ENCODE measurements at places on chromosomes 5 and 9.

GRCh38 chr5:33479311-33479710, 38.5 kb downstream of the TARS1 start:
- no peak for DNase-seq

DNA sequence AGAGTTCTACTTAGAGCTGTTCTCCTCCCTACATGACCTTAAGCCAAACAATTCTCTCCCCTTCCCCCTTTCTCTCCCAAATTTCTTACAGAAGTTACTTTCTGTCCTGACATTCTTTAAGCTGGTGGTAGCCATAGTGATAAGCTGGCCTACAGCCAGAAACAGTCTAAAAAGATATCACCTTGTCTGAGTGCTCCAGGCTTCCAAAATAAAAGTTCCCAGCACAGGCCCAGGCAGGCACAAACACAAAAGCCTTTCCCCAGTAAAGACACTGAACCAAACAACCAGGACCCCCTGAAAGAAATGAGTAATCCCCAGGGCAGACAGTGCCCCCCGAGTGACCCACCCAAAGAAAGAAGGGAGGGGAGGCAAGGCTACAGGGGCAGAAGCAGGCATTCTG, 19.2 kb downstream of the SIL1 start:
- DNase-seq = no peak

DNA sequence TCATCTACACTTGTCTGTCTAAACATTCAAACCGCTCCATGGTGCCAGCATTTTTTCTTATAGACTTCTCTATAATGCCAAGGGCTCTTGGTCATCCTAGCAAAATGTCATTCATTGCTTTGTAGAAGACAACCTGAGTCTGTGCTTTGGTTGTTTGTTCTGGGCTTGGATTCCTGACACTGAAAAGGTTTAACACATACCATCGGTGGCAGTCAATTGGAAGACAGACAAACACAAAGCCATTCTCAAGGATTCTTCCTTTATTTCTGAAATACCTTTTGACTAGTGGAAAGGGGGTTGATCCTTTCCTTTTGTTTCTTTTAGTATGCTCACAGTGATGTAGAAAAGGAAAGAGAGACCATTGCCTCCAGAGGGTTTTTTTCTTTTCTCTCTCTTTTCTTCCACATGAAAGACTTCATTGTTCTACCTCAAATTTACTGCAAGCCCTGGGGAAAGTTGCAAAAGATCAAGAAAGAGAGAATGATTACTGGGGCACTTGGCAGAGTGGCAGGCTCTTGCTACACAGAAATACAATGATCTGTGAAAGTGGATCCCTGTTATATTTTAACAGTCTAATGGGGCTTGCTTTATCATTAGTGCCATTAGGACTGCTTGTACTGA, 66.4 kb upstream of the TMC1 start:
- DNase-seq = no peak

DNA sequence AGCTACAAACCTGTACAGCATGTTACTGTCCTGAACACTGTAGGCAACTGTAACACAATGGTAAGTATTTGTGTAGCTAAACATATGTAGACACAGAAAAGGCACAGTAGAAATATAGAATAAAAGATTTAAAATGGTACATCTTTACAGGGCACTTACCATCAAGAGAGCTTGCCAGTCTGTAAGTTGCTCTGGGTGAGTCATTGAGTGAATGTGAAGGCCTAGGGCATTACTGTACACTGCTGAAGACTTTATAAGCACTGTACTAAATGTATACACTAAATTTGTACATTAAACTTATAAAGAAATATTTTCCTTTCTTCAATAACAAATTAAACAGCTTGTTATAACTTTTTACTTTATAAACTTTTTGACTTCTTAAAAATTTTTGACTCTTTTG, 20.5 kb downstream of the ADRB2 start:
- DNase-seq = no peak

GRCh38 chr5:6682239-6682638, 31.0 kb upstream of the TENT4A start:
- DNase-seq = no peak

- no peak for DNase-seq
Observed at GRCh38 chr9:134993416-134993815, 75.7 kb upstream of the FCN1 start.

DNA sequence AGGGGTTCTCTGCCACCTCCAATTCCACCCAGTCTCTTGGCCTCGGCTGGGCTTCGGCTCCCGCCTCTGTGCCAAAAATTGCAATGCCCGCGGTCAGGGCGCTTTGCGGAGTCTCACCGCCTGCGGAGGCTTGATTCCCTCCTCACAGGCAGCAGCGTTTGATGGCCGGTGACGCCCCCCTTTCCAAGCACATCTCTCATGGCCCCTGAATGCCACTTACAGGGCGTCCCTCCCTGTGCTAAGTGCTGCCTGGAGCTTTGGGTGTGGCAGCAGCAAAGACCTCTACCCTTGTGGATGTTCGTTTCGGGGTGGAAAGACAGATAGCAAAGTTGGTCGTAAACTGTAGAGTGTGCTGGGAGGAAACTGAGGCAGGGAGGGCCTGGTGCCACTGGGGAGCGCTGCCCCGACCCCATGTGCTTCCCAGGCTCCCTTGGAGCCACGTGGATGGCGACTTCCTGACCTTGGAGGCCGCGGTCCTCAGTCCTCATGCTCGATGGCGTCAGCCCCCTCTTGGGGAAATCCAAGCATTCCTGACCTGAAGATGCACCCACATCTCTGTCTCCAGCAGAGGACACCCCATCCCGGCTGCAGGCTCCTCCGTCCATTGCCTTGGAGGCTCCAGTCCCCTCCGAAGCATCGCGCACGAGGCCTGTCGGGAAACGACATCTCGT, 249.2 kb upstream of the IRX4 start:
- no peak for DNase-seq

GRCh38 chr9:83920469-83920926, 734 bp downstream of the KIF27 start:
- no peak for DNase-seq

DNA sequence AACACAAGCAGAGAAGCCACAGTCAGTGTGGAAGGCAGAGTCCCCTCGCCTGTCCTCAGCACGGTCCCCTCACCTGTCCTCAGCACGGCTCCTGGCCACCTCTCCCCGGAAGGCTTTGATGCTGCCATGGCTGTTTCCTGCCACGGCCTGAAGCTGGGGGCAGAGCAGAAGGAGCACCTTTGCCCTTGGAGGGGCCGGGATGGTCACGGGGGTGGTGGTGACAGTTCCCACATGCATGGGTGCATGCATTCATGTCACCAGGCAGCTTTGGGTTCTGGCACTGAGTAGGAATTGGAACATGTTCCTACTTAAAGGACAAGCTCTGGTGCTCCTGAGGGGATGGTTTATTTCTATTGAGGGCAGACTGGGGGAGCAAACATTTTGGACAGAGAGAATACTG, 57.8 kb upstream of the PHYKPL start:
- no peak for DNase-seq

DNA sequence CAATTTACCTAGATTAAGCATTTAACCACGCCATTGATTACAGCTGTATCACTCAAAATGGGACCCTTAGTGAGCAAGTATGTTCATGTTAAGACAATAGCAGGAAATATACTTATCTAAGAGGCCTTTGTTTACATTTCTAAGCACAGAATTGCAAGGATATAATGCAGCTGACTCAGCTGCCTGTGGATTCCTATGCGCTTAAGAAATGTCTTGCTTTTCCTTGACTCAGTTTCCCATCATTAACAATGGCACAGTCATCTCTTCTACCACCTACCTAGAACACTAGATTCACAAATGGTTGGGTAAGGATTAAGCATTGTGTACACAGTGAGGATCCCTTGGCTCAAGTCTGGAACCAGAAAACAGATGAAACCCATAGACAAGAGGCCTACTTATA, 163.8 kb downstream of the TSSK1B start:
- no peak for DNase-seq

DNA sequence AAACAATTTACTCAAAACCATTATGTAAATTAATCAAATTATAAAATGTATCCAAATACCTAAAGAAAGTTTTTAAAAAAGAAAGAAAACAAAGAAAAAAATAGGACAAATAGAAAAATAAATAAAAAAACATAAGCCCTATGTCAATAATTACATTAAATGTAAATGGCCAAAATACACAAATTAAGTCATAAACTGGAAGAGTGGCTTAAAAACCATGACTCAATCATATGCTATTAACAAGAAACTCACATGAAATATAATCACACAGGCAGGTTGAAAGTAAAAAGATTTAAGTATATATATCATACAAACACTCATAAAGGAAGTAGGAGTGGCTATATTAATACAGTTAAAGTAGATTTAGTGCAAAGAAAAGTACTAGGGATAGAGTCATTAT, 95.3 kb downstream of the PRELID2 start:
- DNase-seq = no peak

DNA sequence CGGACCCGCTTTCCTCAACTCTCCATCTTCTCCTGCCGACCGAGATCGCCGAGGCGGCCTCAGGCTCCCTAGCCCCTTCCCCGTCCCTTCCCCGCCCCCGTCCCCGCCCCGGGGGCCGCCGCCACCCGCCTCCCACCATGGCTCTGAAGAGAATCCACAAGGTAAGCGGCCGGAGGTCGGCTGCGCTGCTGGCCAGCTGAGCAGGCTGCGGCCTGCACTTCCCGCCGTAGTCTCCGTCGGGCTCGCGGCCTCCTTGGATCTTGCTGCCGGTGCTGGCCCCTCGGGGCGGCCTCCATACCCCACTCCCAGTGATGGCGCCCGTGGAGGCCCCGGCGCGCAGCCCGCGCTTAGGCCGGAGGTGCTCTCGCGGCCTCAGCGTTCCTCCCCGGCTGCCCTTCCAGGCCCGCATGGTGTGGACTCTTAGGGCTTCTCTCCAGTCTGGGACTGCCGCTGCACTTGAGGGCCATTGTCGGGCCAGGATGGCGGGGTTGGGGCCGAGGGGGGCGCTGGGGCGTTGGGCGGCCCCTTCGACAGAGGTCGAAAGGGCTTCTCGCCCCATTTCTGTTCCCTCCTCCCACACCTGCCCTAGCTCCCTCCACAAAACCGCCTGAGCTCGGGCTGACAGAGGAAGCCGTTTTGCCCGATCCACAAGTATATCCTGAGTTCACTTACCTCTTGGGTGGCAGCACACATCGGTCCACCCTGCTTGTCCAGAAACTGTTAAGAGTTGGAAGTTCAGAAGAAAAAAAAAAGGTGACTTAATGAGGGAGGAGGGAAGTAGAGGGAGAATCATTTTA, 714 bp downstream of the UBE2D2 start:
- DNase-seq = peak; percentile 19

GRCh38 chr9:69719983-69720382, 39.8 kb downstream of the PTAR1 start:
- no peak for DNase-seq

- DNase-seq = no peak
Observed at GRCh38 chr5:141815051-141815795, 63.0 kb downstream of the PCDH1 start.

DNA sequence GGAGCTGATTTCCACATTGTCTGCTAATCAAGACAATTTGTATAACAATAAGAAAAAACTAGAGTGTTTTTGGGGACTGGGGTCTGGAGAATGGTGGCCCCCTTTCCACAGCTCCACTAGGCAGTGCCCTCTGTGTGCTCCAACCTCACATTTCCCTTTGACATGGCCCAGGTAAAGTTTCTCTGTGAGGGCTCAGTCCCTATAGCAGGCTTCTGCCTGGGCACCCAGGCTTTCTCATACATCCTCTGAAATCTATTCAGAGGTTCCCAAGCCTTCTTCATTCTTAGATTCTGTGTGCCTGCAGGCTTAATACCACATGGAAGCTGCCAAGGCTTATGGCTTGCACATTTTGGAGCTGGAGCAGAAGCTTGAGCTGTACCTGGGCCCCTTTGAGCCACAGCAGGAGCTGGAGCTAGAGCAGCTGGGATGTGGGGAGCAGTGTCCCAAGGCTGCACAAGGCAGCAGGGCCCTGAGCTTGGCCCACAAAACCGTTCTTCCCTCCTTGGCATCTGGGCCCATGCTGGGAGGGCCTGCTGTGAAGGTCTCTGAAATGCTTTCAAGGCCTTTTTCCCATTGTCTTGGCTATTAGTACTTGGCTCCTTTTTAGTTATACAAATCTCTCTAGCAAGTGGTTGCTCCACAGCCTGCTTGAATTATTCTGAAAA, 49.1 kb upstream of the VPS13A start:
- no peak for DNase-seq

GRCh38 chr5:102737161-102737560, 17.9 kb upstream of the PAM start:
- no peak for DNase-seq

- no peak for DNase-seq
Observed at GRCh38 chr9:100637787-100638186, 59.9 kb downstream of the CAVIN4 start.

GRCh38 chr9:14769230-14769571, 46.7 kb upstream of the CER1 start:
- DNase-seq = no peak

- no peak for DNase-seq
Observed at GRCh38 chr9:123887837-123888236, 42.1 kb downstream of the DENND1A start.

DNA sequence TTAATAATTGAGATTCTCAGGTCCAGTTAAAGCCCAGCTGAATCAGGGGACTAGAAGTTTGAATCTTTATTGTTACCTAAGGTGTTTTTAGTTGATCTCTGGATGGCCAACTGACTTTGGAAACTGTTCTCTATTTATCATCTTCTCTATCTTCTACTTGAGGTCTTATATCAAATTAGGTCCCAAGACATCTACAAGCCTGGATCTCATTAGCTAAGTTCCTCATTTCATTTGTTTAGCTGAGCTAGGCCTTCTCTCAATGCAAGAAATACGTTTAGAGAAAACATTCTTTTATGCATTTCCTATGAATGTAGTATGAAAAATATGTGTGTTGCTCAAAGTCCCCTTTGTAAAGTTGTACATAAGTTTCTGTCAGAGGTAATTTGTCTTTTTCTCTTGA, 196.6 kb downstream of the PTTG1 start:
- DNase-seq = no peak

DNA sequence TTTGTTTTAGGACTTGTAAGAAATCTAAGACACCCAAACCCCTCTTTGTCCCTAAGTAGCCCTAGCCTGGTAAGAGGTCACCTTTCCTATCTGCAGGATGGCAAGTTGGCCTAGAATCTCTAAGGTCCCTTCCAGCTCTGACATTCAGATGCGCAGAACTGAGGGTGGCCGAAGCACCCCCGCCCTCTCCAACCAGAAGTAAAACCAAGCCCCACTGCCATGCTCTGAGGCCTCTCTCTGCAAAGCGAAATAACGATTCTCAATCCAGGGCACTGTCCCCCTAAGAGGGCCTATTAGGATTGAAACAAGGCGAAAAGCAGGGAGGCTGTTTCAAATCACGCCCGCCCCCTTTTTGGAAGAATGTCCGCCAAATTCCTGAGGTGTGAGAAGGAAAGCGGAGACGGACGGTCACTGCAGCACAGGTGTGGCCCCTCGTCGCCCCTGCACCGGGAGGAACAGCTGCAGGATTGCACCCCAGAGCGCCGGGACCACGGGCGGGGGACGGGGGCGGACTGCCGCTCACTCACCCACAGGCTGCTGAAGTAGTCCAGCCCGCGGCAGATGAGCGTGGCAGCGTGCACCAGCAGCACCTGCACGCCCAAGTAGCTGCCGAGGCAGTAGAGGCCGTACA, 824 bp downstream of the TMEM245 start:
- no peak for DNase-seq

DNA sequence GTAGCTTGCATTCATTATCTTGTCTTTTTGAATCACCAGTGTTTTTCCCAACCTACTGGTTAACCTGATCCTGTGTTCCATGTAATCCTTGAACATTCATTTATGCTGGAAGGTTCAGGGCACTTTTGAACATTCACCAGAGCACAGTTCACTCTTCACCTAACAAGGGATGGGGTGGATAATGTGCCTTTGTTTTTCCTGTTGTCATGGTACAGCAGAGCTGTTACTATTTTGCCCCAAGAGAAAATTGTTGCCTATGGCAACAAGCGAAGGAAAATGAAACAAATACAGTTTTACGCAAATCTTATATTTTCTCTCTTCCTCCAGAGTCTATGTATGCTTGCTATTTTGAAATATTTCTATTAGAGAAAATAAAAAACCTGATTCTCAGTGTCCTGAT, 60.3 kb upstream of the RIOK2 start:
- DNase-seq = no peak

Data from stimulated activated CD4-positive, alpha-beta T cell treated with anti-CD3 and anti-CD28 coated beads, Interleukin-12 subunit alpha, Interleukin-12 subunit beta, amount 100 ng/mL, for 24 hours (primary cell).